ENCODE measurements at places on chromosomes 4 and X.

GRCh38 chr4:73409012-73409862 lies 5.2 kb downstream of the ALB start:
- no peak for DNase-seq

GRCh38 chr4:22299678-22300077 lies 216.2 kb downstream of the ADGRA3 start:
- no peak for DNase-seq

DNA sequence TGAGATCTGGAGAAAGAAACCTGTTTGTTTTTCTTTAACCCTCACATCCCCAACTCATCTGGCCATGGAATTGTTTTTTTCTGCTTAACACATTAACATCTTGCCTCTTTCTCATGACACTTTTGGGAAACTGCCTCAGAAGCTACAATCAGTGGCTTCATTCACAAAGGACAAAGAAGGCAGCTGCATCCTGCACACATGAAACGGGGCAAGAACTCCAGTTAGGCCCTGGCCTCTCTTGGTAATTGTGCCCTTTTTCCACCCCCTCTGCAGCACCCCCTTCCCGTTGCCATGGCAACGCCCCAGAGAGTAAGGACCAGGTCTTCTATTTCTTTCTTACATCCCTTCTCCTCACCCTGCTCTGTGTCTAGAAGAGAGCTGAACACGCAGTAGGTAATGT lies 103.4 kb downstream of the PDGFRA start:
- no peak for DNase-seq

GRCh38 chrX:20623448-20623847 lies 356.7 kb upstream of the RPS6KA3 start:
- DNase-seq: no peak

DNA sequence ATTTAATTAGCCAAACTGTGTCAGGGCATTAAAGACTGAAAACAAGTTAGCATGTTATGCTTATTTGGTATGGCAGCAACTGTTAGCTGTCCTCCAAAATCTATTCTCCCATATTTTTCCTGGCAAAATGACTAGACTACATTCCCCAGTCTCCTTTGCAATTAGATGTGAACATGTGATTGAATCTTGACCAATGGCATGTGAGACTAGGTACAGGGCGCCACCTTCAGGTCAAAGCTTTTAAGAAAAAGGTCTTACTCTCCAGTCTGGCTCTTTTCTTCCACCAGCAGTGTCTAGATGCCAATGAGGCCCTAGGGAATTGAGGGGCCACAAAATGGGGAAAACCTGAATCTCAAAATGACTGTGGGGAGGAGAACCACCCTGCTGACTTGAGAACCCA lies 408.2 kb downstream of the SMARCA1 start:
- DNase-seq: no peak

- no peak for DNase-seq
Observed at GRCh38 chr4:102623622-102624021, 122.5 kb downstream of the NFKB1 start.

DNA sequence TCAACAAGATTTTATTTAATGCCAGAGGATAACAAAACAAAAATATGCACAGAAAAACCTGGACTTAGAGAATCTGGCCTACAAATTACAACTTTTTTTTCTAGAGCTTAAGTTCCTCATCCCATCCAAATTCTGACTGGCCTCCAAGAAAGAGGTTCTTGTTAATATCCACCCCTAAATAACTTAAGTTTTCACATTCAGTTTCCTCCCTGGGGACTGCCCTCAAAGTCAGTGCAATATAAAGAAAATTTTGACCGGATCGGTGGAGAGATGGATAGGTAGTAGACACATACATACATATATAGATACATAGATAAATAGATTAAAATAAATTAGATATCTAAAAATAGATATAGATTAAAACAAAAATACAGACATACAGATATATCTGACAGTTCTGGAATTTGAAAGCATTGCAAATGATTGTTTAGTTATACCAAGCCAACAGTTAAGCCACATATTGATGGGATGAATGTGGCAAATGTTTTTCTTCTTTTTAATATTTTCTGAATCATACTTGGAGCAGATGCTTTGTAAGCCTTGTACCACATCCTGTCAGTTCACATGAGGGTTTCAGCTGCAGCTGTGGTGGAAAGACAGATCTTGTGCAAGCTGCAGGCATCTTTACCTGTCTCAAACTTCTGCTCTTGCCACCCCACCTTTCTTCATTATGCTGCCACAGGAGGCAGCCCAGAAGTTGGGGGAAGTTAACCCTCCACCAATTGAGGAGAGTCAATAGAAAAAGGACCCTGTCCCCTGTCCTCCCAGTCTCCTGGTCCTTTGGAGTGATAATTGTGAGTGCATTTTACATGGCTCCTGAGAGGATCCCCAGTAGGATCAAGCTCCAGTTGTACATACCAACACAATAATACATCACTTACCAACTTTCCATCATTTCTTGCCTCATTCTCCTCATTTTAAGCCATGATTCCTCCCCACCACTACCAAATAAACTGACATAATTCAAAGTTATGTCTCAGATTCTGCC lies 58.5 kb upstream of the PRDM8 start:
- no peak for DNase-seq

- no peak for DNase-seq
Observed at GRCh38 chr4:56743550-56743949, 62.5 kb upstream of the HOPX start.

DNA sequence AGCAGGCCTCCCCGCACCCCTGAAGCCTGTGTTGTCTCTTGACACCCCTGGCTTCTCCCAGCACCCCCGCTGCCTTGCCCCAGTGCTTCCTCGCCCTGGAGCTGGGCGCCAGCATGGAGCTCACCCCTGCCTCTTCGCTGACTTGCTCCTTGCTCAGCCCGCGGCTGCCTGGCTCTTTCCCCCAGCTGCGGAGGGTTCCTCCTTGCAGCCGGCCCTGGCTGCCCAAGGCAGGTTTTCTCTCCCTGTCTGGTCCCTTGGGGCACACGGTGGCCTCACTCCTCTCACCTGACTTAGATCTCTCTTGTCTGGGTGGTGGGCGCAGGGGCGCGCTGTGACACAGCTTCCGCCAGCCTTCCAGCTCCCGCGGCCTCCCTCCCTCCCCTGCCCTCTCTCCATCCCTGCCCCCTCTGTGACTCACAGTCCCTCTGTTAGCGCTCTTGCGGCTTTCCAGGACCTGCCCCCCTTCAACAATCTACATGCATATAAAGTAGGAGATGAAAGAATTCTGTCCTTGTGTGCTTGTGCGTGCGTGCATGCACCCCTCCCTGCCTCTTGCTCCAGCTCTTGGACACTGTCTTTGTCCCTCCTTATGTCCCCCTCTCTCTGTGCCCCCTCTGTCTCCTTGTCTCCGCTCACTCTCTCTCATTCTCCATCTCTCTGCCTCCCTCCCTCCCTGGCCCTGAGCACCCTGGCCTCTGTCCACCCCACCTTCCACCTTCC lies 2.2 kb downstream of the PLXNB3 start:
- no peak for DNase-seq

DNA sequence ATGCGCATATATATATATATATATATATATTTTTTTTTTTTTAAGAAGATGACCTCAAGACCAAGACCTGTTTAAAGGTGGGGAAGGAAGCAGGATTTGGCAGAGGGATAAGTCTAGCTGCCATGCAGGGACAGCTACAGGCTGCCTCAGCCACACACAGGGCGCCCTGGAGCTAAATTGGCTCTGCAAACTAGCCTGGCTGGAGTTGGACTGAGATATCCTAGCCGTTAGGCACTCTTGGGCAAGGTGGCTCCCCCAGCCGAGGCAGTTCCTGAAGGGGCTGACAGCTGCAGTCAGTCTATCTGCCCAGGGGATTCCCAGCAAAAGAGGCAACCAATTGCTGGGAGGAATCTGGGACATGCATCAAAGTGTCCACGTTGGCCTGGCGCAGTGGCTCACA lies 21.9 kb downstream of the TRIML1 start:
- DNase-seq: no peak

- DNase-seq: no peak
Observed at GRCh38 chrX:48606091-48606490, 8.8 kb downstream of the WDR13 start.

- no peak for DNase-seq
Observed at GRCh38 chrX:109312757-109313156, 169.1 kb downstream of the GUCY2F start.

DNA sequence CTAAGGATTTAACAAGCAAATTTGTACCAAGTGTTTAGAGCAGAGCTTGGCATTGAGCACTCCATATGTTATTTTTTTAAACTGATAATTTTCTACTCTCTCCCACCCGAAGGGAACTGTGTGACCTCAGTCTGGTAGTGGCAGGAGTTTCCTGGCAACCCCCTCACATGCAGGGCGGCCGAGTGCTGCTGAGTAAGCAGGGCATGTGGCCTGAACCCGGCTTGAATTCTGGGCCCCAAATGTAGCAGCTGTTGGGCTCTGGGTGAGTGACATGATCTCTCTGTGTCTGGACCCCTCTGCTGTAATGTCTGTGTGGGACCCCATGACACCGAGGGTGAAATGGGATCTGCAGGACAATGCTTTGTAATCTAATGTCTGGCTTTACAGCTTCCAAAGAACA lies 13.6 kb upstream of the C4orf50 start:
- DNase-seq: no peak

DNA sequence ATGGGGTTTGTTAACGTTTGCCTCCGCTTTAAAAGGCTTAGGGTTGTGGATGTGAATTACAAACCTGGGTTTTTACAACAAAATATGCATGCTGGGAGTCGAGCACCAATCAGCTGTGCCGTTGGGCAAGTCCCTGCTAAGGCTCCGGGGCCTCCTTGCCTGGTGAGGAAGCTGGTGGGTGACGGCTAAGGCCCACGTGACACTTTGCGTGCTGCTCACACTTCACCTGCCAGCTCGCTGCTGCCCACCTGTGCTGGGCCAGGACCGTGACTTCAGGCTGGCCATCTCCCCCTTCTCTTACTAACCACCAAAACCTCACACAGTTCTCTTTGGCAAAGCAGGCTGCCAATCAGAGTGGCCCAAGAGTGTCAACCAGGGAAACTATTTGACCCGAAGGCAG lies 178.3 kb downstream of the AFAP1 start:
- DNase-seq: no peak

DNA sequence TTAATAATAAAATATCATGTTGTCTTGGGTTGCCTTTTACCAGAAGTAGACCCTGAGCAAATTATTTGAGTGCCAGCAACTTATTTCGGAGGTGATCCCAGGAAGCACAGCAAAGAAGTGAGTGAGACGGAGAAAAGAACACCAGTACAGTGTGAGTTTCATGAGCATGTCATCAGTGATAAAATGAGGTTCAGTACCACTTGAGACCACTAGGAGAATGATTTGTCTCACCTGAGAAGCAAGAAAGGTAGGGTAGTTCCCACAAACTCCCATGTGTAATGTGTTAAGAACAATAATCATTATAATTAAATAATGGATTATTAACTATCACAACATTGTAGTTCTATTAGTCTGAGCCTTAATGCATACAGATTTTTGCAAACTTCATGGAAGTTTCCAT lies 112.8 kb upstream of the DMD start:
- no peak for DNase-seq

- no peak for DNase-seq
Observed at GRCh38 chrX:11540532-11541377, 125.0 kb downstream of the ARHGAP6 start.

- no peak for DNase-seq
Observed at GRCh38 chr4:105588252-105588651, 35.8 kb downstream of the ARHGEF38 start.

GRCh38 chrX:150694738-150695410 lies 1.7 kb downstream of the MTMR1 start:
- no peak for DNase-seq

GRCh38 chrX:19750028-19750782 lies 137.2 kb downstream of the SH3KBP1 start:
- DNase-seq: no peak

- no peak for DNase-seq
Observed at GRCh38 chrX:108640817-108641216, 95.5 kb downstream of the IRS4 start.

- DNase-seq: no peak
Observed at GRCh38 chrX:129706400-129707072, 32.2 kb upstream of the XPNPEP2 start.

GRCh38 chr4:63556332-63556731 lies 852.9 kb downstream of the TECRL start:
- DNase-seq: no peak

GRCh38 chr4:147567276-147567675 lies 49.9 kb upstream of the TMEM184C start:
- DNase-seq: no peak

DNA sequence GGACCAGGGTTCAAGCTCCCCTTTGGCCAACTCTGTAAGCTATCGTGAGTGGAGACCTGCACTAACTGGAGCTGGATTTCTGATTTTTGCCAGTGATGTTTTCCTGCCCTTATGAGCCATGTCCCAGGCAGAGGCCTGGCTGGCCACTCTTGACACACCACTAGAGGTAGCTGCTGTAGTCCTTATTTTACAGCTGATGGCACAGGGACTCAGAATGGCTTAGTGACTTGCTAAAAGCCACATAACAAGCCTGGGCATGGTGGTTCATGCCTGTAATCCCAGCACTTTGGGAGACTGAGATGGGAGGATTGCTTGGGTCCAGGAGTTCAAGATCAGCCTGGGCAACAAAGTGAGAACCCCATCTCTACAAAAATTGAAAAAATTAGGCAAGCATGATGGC lies 33.4 kb downstream of the CYTL1 start:
- no peak for DNase-seq

GRCh38 chr4:89486042-89486441 lies 178.4 kb upstream of the GPRIN3 start:
- DNase-seq: no peak

DNA sequence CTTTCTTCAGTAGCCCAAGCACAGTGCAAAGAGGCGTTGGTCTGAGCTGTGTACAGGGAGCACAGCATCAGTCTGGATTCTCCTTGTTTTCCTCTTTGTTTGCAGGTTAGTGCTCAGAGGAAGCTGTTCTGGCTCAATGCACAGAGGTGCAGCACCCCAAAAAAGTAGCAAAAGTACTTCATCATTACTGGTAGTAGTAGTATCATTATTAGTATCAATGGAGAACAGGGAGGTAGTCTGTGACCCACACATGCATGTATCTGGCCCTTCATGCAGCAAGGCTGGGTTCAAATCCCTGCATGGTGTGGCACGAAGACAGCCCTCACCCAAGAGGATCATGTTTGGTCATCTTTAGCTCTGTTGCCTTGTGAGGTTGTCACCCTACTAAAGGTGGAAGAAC lies 68.7 kb downstream of the CXXC4 start:
- DNase-seq: no peak

- no peak for DNase-seq
Observed at GRCh38 chrX:101450961-101451360, 34.3 kb upstream of the ARMCX4 start.

DNA sequence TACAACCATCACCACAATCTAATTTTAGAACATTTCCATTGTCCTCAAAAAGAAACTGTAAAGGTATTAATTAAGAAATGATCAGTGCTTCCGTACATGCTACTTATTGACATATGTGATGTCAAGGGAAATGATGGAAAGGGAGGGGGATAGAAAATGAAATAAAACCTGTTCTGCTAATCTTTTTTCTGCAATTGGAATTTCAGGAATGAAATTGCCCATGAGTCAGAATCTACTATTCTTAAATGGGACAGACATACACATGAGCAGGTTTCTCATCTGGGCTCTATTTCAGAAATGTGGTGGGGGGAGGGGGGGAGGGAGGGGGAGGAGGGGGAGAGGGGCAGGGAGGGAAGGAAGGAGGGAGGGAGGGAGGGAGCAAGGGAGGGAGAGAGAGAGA lies 91.0 kb downstream of the SHROOM4 start:
- no peak for DNase-seq
